ELF-1 (cell line): ENCODE measurements at places on chromosomes 4 and X.

DNA sequence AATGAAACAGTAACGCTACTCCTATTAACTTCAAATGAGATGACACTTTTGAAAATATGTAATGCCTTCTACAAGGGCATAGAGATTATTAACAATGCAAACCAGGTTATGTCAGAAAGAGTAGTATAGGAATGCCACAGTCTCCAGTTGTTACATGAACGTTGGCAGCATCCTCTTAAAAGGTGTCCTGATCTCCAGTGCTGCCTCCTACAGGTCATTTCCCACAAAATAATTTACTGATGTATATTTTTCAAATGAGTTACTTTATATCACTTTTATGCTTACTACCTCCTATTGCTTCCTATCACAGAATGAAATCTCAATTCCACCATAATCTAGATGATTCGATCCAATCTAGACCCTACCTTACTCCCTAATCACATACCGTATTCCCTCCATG lies 195.2 kb upstream of the EPHA5 start:
- no peak for DNase-seq

GRCh38 chrX:2578864-2579263 lies 78.1 kb upstream of the DHRSX start:
- no peak for DNase-seq

DNA sequence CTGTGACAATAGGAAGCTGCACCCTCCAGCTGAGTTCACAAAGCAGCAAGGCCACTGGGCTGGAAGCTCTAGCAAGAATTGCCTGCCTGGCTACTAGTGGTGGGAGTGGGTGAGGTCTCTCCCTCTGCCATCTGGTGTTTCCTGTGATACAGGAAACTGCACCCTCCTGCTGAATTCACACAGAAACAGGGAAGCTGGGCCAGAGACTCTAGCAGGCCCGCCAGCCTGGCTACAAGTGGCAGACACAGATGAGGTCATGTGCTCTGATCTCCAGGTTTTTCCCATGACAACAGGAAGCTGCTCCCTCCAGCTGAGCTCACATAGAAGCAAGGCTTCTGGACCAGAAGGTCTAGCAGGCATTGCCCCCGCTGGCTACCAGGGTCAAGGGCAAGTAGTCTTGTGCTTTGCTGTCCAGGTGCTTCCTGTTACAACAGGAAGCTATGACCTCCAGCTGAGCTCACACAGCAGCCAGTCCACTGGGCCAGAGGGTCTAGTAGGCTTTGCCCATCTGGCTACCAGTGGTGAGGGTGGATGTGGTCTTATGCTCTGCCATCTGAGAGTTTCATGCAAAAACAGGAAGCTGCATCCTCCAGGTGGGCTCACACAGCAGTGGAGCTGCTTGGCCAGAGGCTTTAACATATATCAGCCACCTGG lies 41.5 kb upstream of the ZXDA start:
- no peak for DNase-seq

DNA sequence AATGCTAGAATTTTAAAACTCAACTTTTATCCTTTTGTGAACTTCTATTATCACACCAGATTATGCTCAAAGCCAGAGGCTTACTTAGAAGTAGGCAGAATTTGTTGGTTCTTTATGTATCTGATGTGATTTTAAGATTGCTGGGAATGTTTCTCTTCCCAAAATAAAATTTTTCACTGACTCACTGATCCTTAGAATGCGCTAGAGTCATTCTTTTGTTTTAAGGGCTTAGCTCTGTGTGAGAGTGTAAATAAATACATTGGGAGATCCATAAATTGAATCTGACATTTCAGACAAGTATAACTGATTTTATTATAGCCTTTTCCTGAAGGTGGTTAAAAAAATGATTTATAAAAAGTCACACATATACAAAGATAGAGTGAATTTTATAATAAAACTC lies 101.3 kb downstream of the LARP1B start:
- DNase-seq: no peak

DNA sequence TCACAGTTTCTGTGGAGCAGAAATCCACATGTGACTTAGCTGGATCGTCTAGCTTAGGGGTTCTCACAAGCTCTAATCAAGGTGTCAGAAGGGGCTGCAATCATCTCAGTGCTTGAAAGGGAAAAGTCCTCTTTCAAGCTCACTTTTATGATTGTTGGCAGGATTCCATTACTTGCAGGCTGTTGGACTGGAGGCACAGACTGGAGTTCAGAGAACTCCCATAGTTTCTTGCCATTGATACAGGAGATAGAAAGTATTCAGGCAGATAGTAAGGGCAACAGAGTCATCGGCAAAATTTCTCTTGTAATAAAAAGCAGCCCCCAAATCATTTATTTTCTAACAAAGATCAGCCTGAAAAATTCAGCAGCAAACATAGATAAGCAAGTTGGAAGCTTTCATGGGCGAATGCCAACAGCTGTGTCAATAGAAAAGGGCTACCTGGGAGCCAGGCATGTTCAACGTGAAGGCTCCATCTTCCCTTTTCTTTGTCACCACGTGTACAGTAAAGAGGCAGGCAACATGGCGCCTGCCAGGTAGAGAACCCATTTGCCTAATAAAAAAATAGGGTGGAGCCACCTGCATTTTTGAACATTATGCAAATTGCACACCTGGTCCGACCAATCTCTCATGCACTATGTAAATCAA lies 64.4 kb downstream of the CXCL13 start:
- no peak for DNase-seq

- DNase-seq: no peak
These were observed 25.2 kb upstream of the NPFFR2 start for GRCh38 chr4:72006586-72006985.

DNA sequence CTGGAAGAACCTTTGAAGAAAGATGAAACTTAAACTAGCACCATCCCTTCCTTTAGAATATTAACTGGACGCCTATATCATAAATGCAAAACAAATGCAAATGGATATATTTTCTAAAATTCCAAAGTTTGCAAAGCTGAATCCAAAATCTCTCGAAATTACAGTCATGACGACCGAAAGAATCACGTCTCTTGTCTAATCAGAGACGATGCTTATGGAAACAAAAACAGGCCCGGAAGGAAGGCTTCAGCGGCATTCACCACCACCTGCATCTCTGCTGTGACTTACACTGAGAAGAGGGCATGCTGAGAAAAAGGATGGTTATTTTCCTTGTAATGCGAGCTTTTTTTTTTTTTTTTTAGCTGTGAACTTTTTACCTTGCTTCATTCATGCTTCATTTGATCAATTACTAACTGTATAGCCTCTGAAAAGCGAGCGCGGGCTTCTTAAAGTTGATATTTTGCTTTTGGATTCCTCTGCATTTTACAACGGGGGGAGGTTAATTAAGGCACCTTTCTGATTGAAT lies 209.3 kb downstream of the SOWAHB start:
- DNase-seq: no peak
